Right hindlimb (tissue), 1 donor: ENCODE measurements at places on chromosomes 16 and 17.

GRCh38 chr17:6172642-6173330 lies 102.6 kb downstream of the WSCD1 start:
- no peak for DNase-seq

GRCh38 chr17:43316522-43317142 lies 82.2 kb upstream of the ARL4D start:
- peak; percentile 52 for DNase-seq

GRCh38 chr17:62179525-62180161 lies 114.6 kb upstream of the MED13 start:
- DNase-seq, result no peak

GRCh38 chr17:16351831-16352230 lies 1.4 kb downstream of the CENPV start:
- no peak for DNase-seq

DNA sequence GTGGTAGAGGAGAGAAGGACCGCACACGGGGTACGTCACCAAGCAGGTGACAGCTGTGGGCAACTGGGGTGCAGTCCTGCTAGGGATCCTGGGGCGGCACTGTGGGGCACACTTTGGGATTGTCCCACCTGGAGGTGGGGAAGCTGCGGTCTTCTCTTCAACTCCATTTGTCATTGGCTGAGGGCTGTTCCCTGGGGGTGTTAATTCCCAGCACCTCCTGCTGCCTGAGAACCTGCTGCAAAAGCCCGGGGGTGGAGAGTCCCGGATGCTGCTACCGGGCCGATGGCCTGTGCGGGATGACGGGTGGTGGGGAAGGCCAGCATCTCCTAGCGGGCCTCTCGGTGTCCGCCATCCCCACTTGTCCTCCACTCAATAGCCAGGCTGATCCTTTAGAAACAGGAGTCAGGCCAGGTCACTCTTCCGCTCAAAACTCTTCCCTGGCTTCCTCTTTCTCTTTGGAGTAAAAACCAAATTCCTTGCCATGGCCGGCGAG lies 100.2 kb downstream of the CYLD start:
- no peak for DNase-seq

GRCh38 chr17:83079766-83080578 lies 563 bp downstream of the METRNL start:
- DNase-seq, result no peak

GRCh38 chr17:33082529-33083173 lies 91.0 kb downstream of the SPACA3 start:
- no peak for DNase-seq

- no peak for DNase-seq
Observed at GRCh38 chr17:81680150-81680549, 3.4 kb downstream of the ARL16 start.

DNA sequence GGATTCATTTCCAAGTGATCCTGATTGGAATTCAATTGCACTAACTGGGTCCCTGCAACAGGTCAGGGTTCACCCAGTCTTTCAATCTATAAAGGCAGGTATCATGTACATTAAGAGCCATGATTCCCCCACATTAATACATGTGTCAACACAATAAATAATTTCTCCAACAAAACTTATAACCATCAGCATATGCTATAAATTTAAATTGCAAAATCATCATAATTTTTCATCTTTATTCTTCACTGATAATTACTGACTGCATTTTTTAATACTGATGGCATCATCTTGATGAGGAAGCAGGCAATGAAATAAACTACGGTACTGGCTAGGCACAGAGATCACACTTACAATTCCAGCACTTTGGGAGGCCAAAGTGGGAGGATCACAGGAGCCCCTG lies 59.4 kb downstream of the ZFHX3 start:
- DNase-seq, result no peak

- DNase-seq, result no peak
Observed at GRCh38 chr17:3887804-3888203, 5.0 kb downstream of the CAMKK1 start.

DNA sequence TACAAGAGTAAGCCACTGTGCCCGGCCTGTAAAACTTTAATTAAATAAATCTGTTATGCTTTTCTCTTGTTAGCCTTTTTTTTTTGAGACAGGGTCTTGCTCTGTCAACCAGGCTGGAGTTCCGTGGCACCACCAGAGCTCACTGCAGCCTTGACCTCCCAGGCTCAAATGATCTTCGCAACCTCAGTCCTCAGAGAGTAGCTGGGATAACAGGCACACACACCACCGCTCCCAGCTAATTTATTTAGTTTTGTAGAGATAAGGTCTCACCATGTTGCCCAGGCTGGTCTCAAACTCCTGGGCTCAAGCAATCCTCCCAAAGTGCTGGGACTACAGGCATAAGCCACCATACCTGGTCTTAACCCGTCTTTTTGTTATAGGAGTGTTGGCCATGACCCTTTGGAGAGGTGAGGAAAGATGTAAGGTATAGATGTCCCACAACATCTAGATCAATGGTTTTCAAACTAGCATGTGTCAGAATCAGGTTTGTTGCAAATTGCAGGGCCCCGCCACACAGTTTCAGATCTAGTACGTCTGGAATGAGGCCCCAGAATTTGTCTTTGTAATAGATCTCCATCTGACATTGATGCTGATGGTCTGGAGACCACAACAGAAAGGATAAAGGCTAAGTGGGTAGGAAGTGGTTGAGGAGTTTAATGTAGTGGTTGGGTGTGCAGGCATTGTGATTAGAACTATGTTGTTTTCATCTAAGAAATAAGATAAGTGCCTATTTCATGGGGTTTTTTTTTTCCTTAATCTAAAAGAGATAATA lies 4.3 kb upstream of the GGA2 start:
- DNase-seq, result no peak

DNA sequence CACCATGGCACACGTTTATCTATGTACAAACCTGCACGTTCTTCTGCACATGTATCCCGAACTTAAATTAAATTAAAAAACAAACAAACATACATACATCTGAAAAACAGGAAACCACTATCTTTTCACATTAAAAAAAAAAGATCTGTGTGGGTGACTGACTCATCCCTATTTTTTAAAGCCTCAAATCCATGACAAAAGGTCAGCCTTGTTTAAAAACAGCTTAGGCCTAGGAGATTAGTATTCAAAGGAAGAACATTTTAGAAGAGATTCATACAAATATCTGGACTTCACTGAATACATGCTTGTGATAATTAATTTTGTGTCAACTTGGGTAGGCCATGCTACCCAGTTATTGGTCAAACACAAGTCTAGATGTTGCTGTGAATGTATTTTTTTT lies 4.7 kb upstream of the PRKAR1A start:
- DNase-seq, result no peak

DNA sequence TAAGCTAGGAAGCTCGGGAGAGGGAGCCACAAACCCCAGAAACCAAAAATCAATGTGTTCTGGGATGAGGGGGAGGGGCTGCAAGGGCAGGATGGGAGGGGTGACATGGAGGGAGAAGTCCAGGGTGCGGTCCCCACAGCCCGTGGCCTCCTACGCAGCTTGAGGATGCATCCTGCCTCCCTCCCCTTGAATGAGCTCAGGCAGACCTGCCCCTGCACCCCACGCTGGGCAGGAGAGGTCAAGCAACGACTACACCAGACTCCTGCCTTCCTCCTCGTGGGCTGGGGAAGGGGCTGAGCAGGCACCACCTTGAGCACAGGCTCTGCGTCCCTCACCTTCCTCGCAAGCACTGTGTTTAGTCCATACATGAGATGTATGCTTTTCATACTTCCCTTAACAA lies 3.9 kb downstream of the ANKRD13B start:
- peak; percentile 27 for DNase-seq

DNA sequence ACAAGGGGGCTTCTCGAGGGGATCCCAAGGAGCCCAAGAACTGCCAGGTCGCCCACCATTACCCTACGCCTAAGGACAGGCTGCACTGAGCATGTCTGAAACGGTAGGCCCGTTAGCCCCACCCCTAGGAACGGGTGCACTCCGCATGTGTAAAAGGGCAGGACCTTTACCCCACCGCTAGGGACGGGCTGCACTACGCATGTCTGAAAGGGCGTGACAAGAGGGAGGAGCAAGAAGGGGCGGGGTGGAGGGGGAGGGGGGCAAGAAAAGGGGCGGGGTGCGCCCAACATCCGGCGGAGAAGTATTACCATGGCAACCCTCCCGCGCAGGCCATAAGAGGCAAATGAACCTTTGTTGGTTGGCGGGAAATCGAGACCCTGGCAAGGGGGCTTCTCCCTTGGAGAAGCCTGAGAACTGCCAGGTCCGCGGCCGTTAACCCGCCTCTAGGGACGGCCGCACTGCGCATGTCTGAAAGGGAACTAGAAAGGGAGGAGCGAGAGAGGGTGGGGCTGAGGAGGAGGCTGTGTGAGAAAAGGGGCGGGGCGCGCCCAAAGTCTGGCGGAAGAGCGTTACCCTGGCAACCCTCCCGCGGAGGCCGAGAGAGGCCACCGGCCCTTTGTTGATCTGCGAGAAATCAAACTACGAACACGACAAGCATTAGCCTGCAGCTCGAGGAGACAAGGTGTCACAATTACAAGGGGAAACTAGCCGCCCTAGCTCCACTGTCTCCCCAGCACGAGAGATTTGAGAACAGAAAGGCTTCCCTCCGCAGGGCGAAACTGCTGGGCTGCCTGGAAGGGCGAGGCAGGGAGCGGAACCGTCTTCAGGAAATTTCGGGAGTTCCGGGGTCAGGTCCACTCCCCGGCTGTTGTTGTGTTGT lies 2046.8 kb downstream of the TP53TG3F start:
- DNase-seq, result no peak

DNA sequence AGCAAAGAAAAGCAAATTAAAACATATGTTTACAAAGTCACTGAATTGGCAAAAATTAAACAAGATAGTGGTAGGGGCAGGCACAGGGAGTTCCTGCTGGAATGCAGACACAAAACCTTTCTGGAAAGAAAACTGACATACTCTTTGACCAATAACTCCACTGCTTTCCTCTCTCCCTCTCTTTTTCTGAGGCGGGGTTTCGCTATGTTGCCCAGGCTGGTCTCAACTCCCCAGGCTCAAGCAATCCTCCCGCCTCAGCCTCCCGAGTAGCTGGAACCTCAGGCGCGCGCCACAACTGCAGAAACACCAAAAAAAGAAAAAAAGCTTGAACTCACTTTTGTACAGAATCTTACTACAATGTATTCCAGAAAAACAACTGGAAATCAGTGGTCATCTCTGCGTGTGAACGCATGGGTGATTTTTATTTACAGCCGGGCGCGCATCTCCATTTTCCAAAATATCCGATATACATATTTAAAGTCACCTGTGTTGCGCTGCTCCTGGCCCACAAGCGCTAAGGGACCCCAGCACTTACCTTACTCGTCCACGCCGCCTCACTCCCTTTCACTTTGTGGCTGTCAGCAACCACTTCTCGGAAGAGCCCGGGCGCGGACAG lies 480 bp downstream of the TXNL4B start:
- DNase-seq, result peak; percentile 33

DNA sequence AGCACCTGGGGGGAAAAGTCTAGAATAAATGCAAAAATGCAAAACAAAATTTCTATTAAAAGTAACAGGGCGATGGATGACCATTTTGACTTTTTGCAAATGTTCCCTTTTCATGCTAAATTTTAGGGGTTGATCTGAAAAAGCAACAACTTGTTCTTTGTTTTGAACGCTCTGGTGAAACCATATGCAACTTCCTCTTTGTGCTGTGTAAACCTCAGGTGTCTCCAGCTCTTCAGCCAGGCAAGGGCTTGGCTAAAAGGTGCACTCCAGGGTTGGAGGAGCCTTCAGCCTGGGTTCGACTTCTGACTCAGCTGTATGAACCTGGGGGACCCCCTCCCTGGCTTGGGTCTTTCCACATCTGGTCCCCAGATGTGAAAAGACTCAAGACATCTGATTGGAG lies 9.5 kb downstream of the IRF8 start:
- DNase-seq, result no peak

GRCh38 chr17:76379646-76380376 lies 4.6 kb upstream of the SPHK1 start:
- no peak for DNase-seq

DNA sequence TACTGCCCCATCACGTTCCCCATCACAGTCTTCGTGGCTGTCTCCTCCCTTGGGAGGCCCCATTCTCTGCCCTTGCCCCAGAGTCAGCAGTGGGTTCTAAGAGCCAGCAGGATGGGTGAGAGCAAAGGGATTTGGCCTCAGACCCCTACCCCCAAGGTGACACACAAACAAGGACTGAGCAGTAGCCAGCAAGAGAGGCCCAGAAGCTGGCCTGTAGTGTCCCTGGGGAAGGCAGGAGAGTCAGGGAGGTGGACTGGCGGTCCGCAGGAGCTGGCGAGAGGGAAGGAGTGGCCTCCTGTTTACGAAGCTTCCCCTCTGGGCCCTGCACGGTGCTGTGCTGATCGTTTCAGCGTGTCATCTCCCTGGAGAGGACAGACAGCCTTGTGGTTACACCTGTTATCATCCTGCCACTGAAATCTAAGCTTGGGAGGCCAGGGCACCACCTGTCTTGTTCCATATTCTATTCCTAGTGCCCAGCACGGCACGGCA lies 8.4 kb downstream of the WDR81 start:
- DNase-seq, result peak; percentile 19

- DNase-seq, result no peak
Observed at GRCh38 chr17:77880711-77881450, 77.6 kb upstream of the TNRC6C start.

GRCh38 chr16:82987767-82988166 lies 361.0 kb downstream of the CDH13 start:
- no peak for DNase-seq

DNA sequence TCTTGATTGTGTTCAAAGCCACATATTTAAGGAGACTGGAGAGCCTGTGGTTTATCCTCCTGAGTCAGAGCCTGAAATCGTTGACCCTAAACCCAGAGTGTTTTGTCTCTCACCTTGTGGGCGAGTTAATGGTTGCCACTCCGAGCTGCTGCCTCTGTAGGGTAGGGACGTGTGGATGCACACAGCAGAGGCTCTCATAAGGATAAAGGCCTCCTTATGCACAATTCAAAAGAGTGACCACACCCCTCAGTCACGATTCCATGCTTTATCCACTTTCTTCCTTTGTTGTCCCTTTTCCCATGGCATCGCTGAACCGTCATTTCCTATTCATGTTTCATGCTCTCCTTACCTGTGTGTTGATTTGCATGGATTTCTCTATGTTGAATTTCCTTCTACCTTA lies 805.0 kb upstream of the RBFOX1 start:
- DNase-seq, result no peak

DNA sequence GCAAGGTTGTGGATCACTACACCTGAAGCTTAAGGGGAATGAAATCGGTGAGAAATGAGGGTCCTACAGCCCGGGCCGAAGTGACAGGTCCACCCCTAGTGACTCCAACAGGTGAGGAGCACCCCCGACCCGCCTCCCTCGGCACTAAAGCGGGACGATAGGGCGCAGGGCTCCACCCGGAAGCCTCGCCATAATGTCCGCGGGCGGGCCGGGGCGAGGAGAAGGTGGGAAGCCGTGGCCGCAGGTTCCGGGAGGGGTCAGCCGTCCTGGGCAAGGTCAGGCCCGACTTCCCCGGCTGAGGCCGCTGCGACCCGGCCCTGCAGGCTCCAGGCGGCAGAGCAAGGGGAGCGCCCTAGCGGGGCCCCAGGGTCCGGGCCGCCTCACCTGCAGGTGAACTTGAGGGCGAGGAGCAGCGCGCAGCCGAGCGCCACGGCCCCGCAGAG lies 543 bp downstream of the TXNDC11 start:
- no peak for DNase-seq

DNA sequence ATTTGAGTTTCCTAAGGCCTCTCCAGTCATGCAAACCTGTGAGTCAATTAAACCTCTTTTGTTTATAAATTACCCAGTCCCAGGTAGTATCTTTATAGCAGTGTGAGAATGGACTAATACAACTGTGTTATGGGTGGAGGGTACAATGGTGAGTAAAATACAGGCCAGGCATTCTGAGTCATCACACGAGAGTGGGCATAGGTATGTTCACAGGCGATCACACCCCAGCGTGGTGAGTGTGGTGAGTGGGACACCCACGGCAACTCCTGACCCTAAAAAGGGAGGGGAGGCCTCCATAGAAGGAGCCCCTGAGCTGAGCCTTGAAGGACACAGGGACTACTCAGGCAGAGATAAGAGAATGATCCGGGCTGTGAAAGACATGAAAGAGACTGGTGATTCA lies 22.6 kb upstream of the MAPT start:
- no peak for DNase-seq
